Aorta (tissue), 5 donors: ENCODE measurements at places on chromosomes 13 and 19. TPM values are rescaled to one million over a fixed set of nuclear protein-coding genes. Genes with fewer than 3 reads are reported as not detected.

The GSX1 gene
- total RNA-seq = not detected

The CEACAM21 gene
- total RNA-seq = 1.6 TPM

The MEIOSIN gene
- not detected for total RNA-seq

The ANKLE1 gene
- 0.71 TPM for total RNA-seq

The USF2 gene
- 85.3 TPM for total RNA-seq
